Fibroblast of skin of left biceps (primary cell): ENCODE measurements at places on chromosomes 5 and 9.

GRCh38 chr5:173919443-173919842 is 31.3 kb downstream of the CPEB4 start:
- no peak for DNase-seq

- DNase-seq: no peak
These were observed at the start of gene ADCY2 for GRCh38 chr5:7395947-7396712. ADCY2 (plus strand) TSS chr5:7396138; CDS start chr5:7396297, 159 bp downstream.

DNA sequence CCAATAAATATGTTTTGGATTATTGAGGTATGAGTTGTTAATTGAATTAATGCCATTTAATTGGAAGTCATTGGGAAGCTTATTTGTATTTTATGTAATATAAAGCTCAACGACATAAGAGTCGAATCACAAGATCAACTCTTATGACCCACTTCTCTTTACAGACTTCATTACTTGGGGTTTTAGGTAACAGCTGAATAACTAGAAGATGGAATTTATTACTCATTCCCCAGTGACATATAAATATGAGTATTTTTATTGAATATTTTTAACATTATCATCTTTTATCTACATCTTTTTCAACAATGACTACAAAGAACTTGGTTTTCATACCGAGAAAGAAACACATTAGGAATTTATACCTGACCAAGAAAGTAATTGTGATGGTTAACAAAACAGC is 21.1 kb downstream of the HMGCR start:
- DNase-seq: no peak

- no peak for DNase-seq
These were observed 339.0 kb upstream of the KIF2A start for GRCh38 chr5:61966997-61967396.

- no peak for DNase-seq
These were observed 15.9 kb downstream of the PLPP1 start for GRCh38 chr5:55518831-55519390.

- no peak for DNase-seq
These were observed 147.8 kb downstream of the MLLT3 start for GRCh38 chr9:20474496-20474895.

DNA sequence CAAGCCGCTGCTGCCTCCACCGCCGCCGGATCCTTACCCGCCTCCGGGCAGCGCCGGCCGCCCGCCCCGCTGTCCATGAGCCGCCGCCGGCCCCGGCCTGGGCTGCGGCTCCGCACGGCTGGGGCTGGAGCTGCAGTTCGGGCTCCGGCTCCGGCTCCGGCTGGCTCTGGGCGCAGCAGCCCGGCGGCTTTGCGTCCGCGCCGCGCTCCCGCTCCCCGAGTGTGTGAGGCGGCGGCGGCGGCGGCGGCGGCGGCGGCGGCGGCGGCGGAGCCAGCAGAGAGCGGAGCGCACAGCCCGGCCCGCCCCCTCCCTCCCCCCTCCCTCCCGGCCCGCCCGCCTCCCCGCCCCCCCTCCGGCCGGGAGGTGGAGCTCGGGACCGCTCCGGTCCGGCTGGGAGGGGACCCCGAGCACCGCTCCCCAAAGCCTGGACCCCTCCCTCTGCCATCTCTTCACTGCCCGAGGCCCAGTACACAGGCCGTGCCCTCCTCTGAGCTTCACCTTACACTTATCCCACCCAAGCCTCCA is at the start of gene PCDH1:
Gene PCDH1 (minus strand): TSS at position 225 of the 525 bp plus-strand sequence. CDS start 148 bp downstream, at position 77.
- DNase-seq: no peak

DNA sequence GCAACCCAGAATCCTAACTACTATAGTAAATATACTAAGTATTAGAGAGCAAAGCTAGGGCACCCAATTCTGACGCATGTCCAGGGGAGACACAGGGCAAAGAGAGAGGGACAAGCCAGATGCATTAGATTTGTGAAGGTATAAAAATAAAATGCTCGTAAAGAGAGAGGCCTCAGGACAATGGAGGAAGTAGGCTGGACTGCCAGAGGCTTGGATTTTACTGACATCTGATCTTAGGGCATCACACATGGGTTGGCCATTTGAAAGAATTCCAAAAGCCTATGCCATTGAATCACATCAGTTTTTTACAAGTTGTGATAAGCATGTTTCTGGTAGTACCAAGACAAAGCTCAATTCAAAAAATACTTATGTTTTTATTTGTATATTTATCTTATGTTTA is 149.3 kb upstream of the MSX2 start:
- no peak for DNase-seq

DNA sequence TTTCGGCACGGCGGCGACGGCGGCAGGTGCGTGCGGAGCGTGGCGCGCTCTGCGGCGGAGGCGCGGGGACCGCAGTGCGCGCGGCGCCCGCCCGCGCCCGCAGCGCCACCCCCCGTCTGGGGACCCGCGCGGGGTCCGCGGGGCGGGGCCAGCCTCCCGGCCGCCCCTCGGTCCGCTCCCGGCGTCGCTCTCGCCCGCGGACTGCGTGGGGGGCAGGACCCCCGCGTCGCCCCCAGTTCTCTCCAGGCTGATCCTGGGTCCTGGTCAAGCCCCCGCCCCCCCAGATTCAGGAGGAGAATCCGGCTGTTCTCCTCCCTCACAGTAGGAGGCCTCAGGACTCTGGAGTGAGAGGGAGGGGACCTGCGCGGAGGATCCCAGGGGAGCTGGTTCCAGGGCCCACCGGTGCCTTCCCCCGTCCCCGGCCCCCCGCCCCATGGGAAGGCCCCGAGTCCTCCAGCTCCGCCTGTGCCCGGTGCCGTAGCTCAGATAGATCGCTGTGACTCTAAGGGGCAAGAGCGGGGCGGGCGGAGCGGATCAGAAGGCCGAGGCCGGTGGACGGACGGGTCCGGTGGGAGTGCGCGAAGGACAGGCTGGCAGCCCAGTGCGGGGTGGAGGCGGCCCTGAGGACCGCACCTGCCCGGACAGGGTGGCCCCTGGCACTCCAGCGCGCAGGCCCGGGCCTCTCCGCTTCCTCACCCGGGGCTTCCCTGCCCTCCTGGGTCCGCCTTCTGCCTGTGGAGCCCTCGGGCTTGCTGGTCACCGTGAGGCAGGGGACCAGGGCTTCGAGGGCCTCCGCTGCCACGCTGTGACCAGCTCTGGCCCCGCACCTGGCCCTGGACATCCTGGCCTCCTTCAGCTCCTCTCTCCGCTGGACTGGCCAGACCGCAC is at the start of gene RNF208:
Gene RNF208 (minus strand): TSS at position 51 of the 888 bp plus-strand sequence. CDS start 1,028 bp downstream, outside the sequence.
- no peak for DNase-seq

DNA sequence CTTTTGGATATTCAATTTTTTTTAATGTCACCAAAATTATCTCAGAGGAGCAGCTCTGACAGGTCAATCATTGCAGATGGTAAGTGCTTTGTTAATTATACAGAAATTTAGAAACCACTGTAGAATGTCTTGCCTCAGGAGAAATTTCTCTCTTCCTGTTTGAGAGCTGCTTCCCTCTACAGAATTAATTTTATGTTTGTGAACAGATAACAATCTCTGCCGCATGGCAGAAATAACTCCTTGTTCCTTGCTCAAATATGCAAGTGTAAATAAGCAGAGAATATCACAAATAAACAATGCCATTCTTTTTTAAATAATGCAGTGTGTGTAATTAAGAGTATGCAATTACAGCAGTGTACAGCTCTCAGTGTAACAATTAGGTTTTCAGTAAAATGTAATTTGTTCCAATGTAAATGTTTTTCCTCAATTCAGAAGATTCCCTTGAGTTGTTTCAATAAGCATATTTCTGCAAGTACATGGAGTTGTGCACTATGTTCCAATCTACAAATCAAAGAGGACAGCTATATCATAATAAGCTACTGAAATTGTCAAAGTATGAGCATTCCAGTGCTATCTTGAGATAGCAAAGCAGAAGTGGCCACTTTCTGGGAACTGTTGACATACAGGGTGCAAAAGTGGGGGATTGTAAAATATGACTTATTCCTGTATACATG is 1012.8 kb downstream of the MAT2B start:
- no peak for DNase-seq

- DNase-seq: no peak
These were observed 63.4 kb downstream of the BARX1 start for GRCh38 chr9:93891549-93892310.

- DNase-seq: peak; percentile 83
These were observed 233.3 kb downstream of the GAS1 start for GRCh38 chr9:86713970-86714369.

GRCh38 chr9:35736201-35736633 is 3.8 kb downstream of the CREB3 start:
- no peak for DNase-seq

DNA sequence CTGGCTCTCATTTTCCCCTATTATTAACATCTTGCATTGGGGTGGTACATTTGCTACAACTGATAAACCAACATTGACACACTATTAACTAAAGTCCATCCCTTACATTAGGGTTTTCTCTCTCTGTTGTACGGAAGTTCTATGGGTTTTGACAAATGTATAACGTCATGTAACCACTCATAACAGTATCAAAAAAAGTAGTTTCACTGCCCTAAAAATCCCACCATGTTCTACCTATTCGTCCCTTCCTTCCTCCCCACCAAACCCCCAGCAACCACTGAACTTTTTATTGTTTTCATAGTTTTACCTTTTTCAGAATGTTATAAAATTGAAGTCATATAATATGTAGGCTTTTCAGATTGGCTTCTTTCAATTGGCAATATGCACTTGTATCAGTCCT is 40.1 kb downstream of the MLLT3 start:
- DNase-seq: no peak

GRCh38 chr9:104278929-104279496 is 184.9 kb downstream of the SMC2 start:
- DNase-seq: no peak

DNA sequence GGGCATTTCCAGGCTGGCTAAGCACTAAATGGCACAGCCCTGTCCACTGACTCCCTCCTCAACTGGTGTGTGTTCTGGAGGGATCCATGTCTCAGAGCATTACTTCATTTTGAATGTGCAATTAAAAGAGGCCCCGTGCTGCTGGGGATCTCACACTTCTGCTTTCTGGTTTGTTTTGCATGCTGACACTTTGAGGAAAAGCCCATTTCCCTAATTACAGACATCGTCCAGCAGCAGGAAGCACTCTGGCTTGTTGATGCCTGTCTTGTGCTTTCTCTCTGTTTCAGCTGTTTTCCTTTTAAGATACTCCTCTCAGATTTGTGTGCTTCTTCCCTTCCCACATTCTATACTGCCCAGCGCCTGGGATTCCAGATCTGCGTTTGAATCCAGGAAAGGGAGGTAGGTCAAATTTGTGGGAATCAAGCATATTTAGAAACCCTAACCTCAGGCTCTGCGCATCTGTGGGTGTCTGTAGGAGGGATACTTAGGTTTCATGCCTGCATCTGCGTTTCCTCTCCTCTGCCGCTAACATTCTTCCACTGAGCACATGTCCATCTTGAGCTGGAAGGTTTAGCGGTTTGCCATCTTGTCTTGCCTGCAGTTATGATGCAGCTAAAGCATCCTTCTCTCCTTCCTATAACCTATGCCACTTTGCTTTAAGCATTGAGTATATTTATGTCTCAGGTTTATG is 25.7 kb downstream of the SYK start:
- no peak for DNase-seq

DNA sequence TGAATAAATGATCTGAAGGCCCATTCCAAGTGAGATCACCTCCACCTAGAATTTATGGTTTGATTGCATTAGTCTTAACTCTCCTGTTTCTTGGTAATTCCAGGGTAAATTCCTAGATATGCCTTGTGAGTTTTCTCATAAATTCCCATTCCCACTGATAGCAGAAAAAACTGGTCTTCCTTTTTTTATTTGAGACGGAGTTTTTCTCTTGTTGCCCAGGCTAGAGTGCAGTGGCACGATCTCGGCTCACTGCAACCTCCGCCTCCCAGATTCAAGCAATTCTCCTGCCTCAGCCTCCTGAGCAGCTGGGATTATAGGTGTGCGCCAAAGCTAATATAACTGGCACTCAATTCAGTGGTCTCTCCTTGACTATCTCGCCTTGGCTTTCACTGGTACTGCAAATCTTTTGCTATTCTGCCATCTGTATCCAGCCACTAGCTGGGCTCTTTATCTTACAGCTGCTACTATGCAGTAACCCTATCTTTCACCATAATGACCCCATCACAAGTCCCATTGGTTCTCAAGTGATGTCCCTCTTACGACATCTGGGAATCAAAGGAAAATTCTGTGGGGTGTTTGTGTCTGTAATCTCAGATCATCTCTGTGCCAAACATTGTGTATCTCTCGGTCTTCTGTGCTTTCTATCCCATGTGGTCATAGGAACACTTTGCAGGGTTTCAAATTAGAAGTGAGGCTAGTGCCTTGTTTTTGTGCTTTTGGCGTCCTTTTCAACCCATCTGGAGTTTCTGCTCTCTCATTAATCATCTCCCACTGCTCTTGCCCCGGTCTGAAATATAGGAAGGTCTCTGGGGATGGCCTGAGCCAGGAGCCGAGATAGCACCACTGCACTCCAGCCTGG is 14.4 kb downstream of the HNRNPK start:
- DNase-seq: no peak

DNA sequence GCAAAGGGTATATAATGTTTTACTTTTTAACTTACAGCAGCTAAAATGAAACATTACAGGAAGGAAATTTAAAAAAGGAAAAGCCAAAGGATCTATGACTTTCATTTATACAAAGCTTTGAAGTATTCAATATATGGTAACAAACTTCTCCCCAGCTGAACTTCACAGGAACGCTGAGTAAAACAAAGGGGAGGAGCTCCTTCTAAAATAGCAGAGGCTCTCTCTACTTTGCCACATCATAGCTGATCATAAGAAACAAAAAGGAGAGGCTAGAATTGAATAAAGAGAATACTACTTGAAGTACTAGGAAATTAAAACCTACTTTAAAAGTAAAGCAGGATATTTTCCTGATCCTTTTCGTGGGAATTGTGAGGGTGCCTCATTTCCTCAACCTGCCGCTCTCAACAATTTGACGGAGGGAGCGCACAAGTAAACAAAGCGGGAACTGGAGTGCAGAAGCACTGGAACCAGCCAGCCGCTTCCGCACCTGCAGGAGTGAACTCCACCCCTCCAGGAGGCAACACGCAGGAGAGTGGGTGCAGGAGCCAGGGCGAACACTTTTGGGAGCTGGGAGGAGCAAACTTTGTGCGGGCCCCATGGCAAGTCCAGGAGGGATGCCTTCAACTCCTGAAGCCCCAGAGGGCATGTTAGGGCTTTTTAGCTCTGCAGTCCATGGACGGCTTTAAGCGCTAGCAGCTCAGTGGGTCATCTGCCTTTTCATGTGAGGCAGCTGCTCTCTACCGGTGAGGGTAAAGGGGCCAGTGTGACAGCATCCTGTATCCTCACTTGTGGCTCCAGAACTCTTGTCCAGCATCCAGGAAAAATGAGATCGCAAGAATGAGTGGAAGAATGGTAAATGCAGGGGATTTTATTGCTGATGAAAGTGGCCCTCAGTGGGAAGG is 757.4 kb downstream of the PTPRD start:
- DNase-seq: no peak

GRCh38 chr5:170440771-170441392 is 51.7 kb upstream of the KCNMB1 start:
- DNase-seq: no peak
